ENCODE measurements at places on chromosomes 12 and 14.
A peak's percentile ranks its signal among the peaks of the same experiment; 100 is the strongest.

- no peak for DNase-seq
Observed at GRCh38 chr12:21248679-21249078, 86.0 kb downstream of the SLCO1A2 start.

DNA sequence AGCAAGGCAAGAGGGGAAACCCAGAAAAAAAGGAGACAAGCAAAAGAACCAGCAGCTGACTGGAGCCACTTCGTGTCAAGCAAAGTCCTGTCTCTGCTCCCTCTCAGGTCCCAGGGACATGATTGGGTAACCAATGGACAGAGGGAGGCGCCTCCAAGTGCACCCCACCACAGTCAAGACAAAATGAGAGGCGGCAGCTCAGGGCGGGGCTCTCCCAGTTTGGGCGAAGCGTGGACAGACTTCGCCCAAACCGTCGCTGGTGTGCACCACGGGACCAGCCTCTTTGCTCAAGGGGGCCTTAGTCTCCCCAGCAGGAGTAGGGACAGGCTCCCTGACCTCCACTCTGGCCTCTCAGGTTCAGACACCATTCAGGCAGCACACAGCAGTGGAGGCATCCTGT lies 1.5 kb upstream of the BEGAIN start:
- DNase-seq: no peak

DNA sequence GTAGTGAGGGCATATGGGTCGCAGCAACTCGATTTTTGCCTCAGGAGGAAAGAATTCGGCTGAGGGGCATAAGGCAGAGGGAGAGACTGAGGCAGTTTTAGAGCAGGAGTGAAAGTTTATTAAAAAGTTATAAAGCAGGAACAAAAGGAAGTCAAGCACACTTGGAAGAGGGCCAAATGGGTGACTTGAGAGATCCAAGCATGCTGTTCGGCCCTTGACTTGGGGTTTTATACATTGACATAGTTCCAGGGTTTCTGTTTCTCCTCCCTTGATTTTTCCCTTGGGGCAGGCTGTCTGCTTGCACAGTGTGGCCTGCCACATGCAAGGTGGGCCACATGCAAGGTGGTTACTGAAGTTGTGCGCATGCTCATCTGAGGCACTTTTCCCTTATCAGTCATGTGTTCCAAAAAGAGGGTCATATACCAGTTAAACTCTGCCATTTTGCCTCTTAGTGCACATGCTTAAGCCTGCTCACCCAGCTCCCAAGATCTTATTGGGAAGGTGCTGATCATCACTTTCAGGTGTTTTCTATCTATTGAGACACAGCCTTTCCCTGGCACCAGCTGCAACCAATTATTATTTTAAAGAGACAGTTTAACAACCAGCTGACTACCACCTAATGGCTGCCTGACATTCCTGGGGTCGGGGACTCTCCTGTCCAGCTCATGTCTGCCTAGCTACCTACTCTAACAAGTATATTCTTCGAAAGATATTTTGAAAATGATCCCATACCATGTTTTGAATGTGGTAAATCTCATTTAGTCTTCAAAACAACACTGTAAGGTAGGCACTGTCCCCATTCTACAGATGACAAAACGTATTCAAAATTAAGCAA lies 19.9 kb downstream of the PTGER2 start:
- peak; percentile 38 for DNase-seq

GRCh38 chr12:124115496-124115895 lies 142.5 kb downstream of the ZNF664 start:
- DNase-seq: no peak

- DNase-seq: no peak
Observed at GRCh38 chr14:104888489-104889374, 23.7 kb downstream of the CEP170B start.

GRCh38 chr14:69518289-69519101 lies 34.0 kb downstream of the PLEKHD1 start:
- peak; percentile 100 for DNase-seq

DNA sequence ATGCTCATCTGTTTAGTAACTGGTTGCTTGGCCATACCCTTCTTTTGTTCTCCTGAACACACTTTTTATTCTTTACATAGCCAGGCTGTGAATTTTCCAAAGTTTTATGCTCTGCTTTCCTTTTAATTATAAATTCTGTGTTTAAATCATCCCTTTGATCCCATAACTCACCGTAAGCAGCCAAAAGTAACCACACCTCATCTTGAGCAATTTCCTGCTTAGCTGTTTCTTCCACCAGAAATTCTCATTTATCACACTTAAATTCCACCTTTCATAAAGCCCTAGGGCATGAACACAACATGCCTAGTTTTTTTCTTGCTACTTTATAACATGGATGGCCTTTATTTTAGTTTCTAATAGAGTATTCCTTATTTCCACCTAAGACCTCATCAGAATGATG lies 510.7 kb downstream of the C12orf50 start:
- DNase-seq: no peak

DNA sequence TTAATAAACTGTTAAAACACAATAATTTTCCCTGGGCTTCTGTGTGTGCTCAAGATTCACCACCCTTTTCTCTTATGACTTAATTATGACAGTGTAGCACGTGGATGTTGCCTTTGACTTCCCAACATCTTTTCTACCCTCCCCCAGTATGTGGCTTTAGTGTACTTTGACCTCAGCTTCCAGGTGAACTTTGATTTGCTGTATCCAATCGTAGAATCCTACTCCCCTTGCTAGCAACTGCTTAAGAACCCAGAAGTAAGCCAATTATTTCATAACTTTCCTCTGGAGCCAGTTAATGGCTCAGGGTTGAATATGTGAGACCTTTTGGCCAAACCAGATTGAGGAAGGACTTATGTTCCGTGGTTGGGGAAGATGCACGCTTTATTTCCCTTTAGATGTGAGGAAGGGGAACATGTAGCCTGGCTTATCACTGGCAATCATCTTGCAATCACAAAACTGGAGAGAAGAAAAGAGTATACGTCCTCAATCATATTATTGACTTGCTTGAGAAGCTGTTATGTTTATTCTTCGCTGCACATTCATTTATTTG lies 259.6 kb upstream of the ATP2B1 start:
- no peak for DNase-seq

GRCh38 chr12:104752016-104752415 lies 206.1 kb downstream of the SLC41A2 start:
- DNase-seq: no peak

- DNase-seq: no peak
Observed at GRCh38 chr12:5881666-5882065, 63.4 kb downstream of the ANO2 start.

GRCh38 chr14:95196268-95196667 lies 38.9 kb upstream of the DICER1 start:
- DNase-seq: no peak

- no peak for DNase-seq
Observed at GRCh38 chr12:52535574-52535973, 15.4 kb upstream of the KRT5 start.

DNA sequence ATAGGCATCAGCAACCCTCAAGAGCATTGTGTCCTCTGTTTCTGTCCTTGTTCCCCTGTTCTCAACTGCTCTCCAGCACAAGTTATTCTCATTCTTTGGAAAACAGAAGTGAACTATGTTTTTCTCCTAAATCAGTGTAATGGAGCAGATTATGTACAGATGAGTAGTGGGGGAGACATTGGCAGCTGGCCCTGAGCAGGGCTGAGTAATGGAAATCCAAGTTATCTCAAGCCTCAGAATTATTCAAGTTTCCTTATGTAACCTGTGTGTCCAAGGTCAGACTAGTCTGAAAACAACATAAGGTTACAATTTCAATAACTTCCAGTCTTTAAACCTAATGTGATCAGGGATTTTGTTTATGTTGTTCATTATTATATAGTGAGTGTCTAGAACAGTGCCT lies 116.1 kb upstream of the FUT8 start:
- DNase-seq: no peak

GRCh38 chr14:35287431-35288013 lies 4.7 kb upstream of the PSMA6 start:
- DNase-seq: no peak

- DNase-seq: no peak
Observed at GRCh38 chr14:94203473-94204210, 29.5 kb downstream of the PPP4R4 start.

DNA sequence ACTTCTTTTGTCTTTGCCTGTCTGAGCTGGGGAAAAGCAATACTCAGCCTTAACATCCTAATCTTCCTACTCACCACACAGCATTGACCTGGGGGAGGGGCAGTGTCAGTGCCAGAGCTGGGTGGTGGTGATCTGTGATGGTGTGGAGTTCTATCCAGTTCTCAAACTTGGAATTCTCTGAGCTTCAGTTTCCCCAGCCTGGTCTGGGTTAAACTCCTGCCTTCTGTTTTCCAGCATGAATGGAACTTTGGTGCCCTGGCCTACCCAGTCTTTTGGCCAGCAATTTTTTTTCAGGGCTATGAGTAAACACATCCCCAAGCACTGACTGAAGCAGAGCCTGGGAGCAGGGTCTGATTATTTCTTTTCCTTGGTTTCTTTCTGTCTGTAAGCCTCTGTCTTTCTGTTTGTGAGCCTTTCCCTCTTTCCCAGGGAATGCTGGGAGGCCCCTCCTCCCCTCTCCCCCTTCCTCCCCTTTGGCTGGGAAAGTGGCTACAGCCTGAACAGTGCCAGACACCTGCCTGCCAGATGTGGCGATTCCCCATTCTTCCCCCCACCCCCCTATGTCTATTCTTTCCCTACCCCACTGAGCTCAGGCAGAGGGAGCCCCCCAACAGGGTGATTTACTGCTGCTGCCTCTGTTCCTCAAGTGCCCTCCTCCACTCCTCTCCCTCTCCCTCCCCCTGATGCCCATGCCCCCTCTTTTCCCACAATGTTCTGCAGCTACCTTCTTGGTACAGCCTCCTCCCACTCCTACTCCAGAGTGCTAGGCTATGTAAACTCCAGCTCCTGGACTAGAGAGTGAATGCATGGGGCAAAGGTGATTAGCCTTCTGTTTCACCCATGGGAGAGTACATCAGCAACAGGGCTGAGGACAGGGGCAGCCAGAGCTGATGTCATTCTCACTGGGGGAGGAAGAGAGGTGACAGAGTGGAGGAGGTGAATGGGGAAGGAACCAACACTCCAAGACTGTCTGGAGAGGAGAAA lies 11.1 kb downstream of the GPR84 start:
- DNase-seq: peak; percentile 15

- DNase-seq: no peak
Observed at GRCh38 chr14:74426202-74426582, at the start of gene SYNDIG1L. SYNDIG1L (minus strand) TSS chr14:74426210; CDS start chr14:74409744, 16,466 bp downstream.

DNA sequence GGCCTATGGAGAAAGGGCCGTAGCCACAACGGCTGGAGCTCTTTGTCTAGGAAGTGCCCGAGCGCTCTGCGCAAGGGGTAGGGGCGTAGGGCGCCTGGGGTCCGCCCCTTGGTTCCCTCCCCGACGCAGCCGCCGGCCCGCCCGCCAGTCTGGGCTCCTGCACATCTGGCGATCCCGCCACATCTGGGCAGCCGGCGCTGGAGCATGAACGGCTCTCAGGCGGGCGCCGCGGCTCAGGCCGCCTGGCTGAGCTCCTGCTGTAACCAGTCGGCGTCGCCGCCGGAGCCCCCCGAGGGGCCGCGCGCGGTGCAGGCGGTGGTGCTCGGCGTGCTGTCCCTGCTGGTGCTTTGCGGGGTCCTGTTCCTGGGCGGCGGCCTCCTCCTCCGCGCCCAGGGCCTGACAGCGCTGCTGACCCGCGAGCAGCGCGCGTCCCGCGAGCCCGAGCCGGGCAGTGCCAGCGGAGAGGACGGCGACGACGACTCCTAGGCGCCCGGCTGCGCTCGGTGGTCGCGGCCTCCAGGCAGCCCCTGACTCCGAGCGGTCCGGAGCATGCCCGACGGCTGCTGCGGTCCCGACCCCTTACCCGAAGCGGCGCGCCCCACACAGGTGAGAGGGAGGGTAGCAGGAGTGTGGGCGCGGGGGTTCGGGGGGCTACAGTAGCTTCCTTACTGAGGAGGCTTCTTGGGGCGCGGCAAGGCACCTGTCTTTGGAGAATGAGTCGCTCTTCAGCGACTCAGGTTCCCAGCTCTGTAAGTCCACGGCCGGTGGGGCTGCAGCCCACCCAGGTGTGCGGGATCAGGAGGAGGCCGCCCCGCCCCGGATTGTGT lies at the start of gene SMIM41:
Gene SMIM41, plus strand, starts transcription at position 129 of the 827 bp plus-strand sequence. Its CDS starts 76 bp downstream, at position 205.
- DNase-seq: no peak

DNA sequence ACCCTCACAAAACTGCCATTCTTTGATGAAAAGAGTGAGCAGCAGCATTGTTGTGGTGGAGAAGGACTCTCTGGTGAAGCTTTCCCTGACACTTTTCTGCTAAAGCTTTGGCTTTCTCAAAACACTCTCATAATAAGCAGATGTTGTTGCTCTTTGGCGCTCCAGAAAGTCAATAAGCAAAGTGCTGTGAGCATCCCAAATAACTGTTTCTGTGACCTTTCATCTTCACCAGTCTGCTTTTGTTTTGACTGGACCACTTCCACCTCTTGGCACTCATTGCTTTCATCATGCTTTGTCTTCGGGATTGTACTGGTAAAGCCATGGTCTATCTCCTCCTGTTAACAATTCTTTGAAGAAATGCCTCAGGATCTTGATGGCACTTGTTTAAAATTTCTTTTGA lies 424.7 kb upstream of the TMPO start:
- DNase-seq: no peak
